Kidney tubule cell (primary cell): ENCODE measurements at places on chromosomes 12 and 14.
A peak's percentile ranks its signal among the peaks of the same experiment; 100 is the strongest.

DNA sequence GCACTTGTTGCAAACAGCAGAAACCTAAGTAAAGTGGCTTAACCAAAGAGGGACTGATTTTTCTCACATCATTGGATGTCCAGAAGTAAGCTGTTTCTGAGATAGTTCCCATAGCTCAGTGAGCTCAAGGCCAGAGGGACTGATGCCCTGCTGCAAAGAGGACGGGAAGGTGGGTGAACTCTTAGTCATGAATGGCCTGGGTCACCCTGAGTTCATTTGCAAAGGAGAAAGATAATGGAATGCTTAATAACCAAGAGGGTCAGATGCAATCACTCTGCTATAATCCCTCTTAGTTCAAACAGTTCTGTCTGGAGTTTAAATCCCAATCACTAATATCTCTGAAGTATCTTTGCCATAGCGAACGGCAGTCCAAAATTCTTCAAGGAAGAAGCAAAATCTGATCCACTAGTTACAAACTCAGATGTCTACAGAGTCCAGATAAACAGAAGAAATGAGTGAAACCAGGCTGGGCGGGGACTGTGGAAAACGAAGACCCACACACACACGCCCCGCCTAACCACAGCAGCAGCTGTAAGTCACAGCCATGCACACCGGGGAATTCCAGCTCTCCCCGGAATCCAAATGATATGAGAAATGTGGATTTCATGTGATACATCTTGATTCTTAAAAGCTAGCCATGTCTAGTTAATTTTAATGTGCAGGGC is 289.5 kb downstream of the TMEM132D start:
- peak; percentile 70 for DNase-seq

DNA sequence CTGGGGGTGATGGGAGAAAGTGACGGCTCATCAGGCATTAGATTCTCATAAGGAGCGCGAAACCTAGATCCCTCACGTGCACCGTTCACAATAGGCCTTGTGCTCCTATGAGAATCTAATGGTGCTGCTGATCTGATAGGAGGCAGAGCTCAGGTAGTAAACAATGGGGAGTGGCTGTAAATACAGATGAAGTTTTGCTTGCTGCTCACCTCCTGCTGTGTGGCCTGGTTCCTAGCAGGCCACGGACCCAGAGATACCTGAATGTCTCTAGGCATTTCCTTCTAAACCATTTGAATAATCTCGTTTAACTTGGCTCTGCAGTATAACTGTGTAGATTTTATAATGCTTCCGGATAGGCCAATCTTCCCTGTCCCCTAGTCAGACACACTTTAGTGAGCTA is 13.0 kb downstream of the TBC1D30 start:
- no peak for DNase-seq

- DNase-seq = no peak
These were observed 2.9 kb downstream of the PA2G4 start for GRCh38 chr12:56107242-56107641.

DNA sequence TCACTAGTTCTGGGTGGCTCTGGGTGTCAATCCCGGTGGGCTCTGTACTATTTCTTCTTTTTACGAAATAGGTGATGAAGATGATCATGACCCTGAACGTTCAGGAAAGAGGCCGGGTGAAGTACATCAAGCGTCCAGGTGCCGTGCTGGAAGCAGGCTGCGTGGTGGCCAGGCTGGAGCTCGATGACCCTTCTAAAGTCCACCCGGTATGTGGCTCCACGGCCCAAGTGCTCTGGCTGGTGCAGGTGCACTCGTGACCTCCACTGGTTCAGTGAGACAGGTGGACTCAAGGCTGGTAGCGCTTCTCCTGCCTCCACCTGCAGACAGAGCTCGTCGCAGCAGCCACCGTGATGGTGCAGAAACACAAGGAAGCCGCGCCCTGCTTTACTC is 85.1 kb downstream of the ACACB start:
- DNase-seq = no peak

DNA sequence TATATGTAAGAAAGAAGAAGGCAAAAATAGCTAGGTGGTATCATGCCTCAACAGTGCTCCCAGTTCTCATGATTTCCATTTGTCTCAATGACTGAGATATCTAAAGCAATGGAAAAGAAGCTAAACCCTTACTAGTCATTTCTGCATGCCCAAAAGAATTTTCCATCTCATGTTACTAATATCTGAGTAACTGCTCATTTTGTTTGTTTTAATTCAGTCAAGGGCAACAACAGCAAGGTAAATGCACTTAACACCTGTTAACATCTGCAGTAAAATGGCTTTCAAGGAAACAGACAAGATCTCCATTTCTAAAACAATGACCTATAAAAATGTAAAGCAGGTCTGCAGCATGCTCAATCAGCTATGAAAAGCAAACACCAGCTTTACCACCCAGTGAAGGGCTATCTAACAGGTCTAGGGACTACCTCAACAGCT is 19.4 kb upstream of the SELPLG start:
- no peak for DNase-seq

DNA sequence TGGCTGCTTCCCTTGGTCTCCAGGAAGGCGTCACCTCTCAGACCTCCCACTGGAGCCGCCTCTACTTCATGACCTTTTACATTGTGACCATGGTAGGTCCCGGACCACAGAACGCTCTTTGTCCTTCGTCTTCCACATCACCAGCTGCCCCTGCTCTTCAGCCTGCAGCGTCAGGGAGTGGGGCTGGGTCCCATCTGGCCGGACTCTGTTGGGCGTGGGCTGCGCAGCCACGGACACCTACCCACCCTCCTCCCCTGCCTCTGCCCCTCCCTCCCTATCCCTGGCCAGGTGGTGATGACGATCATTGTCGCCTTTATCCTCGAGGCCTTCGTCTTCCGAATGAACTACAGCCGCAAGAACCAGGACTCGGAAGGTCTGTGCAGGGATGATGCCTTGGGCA is 43.3 kb downstream of the SLC8B1 start:
- no peak for DNase-seq

- DNase-seq = peak; percentile 57
These were observed 1.1 kb downstream of the KMT5A start for GRCh38 chr12:123384994-123385376.

DNA sequence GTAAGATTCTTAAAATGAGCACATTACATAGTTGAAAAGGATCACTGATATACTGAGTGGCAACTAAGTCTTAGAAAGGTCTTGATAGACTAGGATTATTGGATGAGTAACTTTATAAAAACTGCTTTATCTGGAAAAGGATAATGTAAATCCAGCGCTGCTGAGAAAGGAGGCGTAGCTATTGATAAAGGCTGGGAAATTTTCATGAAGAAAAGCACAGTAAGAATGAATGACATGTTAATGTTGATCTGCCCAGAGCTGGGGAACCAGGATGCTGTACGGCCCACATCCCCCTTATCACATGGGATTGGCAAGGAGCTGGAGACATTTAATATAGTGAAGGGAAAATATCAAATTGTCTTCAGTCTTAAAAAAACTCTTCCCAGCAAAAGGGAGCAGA is 174.0 kb downstream of the APAF1 start:
- no peak for DNase-seq

- no peak for DNase-seq
These were observed 9.6 kb downstream of the GSG1 start for GRCh38 chr12:13093848-13094220.

DNA sequence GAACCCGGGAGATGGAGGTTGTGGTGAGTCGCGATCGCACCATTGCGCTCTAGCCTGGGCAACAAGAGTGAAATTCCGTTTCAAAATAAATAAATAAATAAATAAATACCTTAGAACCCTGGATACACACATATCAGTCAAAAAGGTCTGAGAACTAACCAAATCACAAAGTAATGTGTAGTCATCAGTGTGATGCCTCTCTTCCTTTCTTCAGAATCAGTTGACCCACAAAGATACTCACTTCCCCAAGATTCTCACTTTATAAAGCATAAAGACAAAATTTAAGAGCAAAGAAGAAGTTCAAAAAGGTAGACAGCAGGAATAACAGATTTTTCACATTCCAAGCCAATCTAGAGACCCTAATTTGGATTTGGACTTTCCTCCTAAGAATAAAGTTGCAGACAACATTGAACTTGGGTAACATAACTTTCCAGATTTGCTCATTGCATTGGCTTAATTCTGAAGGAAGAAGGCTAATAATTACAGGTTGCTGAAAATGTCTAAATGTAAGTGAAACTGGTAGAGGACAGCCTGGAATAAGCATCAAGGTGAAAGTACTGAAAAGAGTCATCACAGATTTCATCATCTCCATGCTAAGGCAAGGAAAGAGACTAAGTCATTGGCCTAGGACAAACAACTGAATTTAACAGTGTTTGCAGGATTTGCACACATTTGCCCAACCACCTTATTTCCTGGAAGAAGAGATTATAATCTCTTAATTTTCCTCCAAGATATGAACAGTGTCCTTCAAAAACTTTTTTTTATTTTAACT is 17.4 kb downstream of the TMED10 start:
- DNase-seq = peak; percentile 5
